ENCODE measurements at places on chromosomes 13 and 19.

GRCh38 chr19:55028757-55029156 is 9.3 kb downstream of the GP6 start:
- no peak for DNase-seq

DNA sequence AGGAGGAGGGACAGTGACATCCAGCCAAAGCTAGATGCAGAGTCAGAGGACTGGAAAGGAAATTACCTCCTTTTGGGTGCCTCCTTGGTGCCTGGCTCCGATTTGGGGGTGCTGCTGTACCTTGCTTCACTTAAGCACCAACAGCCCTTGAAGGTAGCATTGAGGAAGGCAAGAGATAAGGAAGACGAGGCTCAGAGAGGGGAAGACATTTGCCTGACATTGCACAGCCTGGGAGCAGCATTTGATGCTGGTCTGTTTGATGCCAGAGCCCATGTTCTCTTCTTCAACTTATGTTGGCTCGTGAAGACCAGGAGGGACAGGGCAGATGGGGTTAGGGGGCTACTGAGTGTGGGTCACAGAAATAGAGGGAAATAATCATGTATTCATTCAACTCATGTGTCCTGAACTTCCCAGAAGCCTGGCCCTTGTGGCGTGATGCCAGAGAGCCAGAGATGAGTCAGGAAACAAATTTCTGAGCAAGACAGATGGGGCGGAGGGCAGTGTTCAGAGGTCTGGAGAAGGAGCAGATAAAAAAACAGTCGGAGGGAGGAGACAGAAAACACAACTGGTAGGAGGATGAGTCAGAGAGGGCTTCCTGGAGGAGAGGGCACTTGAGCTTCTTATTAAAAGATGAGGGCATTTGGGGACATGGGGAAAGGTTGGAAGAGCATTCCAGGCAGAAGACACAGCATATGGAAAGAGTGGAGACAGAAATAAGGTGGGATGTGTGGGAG is 3.0 kb upstream of the C19orf81 start:
- no peak for DNase-seq

- no peak for DNase-seq
These were observed 17.1 kb downstream of the IGFL3 start for GRCh38 chr19:46107371-46107770.

DNA sequence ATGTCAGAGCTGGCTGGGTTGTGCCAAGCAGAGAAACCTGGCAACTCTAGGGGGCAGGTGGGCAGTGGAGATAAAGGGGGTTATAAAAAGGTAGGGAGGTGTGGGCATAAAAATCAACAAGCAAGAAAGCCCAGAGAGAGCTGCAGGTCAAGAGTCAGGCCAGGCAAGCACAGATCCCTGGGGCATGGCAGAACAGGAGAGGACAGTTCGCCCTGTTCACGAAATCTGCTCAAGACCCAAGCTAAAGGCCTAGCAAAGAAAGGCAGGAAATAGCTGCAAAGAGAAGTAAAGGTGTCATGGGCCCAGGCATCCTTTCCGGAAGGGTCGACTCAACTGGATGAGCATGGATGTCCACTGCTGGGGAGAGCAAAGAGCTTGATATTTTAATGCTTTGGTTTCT is 3.4 kb downstream of the MBNL2 start:
- DNase-seq, result no peak

- no peak for DNase-seq
These were observed 151.7 kb downstream of the LHFPL6 start for GRCh38 chr13:39451301-39451700.

- DNase-seq, result peak; percentile 86
These were observed 37.8 kb downstream of the TNFSF14 start for GRCh38 chr19:6632002-6632621.

DNA sequence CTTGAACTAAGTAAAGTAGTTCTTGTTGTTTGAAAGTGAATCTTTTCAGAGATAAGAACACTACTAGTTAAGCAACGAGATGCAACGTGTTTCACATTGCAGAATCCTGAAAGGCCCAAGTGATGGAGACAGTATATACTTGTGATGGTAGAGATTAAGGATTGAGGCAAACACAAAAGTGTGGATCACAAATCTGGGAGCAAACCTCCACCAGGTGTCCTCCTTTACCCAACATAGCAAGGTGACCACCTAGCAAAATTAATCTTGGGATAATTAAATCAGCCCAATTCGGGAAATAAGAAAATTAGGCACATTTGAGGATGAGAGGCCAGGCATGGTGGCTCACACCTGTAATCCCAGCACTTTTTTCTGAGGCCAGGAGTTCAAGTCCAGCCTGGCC is 563.9 kb downstream of the DACH1 start:
- DNase-seq, result no peak

GRCh38 chr13:46374710-46375109 is 12.3 kb downstream of the RUBCNL start:
- no peak for DNase-seq

- DNase-seq, result no peak
These were observed 89.3 kb downstream of the TM9SF2 start for GRCh38 chr13:99590519-99591011.

All from stimulated activated CD4-positive, alpha-beta T cell treated with anti-CD3 and anti-CD28 coated beads, Interleukin-15, amount 100 ng/mL, for 24 hours (primary cell).